ENCODE measurements at places on chromosomes 6 and 20.

GRCh38 chr6:111626441-111626840 lies 20.8 kb upstream of the TRAF3IP2 start:
- no peak for DNase-seq

DNA sequence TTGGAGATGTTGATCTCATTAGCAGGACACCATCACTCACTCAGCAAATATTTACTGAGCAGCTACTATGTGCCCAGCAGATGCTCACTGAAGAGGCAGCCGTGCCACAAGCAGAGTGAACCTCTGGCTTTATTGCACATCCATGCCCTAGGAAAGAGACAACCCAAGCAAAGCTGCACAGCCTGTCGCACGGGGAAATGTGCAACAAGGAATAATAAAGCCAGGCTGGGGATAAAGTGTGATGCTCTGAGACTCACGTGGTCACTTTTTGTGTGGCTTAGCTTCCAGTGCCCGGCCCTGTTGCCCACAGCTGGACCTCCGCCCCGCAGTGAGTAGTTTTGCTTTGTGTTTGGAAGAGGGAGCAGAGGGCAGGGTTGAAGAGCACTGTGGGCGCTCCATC lies 130.4 kb upstream of the CDH4 start:
- DNase-seq, result no peak

DNA sequence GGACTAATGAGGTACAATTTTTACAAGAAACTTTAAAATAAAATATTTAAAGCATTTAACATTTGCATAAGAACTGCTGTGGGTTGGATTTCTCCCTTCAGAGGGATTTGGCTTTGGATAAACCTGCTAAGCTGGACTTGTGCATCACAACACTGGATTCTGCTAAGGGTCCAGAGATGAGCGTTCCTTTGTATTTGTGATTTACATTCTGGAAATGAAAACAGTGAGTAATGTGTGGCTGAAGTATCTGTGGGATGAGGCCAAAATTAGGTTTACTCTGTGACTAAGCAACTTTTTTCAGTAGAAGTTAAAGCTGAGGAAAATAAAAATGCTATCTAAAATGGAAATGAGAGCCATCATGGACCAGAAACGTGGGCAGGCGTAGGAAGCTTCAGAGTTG lies 494.3 kb downstream of the EPM2A start:
- no peak for DNase-seq

- DNase-seq, result no peak
Observed at GRCh38 chr6:146153040-146153758, 124.3 kb downstream of the GRM1 start.

DNA sequence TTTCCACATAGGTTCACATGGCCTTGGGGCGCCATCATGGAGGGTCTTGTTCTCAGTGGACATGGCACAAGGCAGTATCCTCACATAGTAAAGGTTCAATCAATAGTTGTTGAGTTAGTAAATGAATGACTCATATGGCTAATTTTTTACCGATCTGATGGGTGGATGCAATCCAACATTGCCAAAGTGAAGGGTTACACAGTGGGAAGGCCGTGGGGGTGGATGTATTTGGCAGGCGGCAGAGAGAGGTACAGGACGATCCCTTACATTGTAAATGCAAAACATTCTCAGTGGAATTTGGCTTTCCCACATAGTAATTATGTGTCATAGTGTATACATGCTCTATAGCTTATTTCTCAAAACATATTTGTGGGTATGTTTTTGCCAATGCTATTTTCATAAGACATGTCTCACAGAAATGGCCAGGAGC lies 21.0 kb upstream of the PDE7B start:
- DNase-seq, result no peak

- no peak for DNase-seq
Observed at GRCh38 chr20:38198238-38198861, 33.3 kb upstream of the TGM2 start.

GRCh38 chr6:152458648-152459644 lies 178.2 kb downstream of the SYNE1 start:
- no peak for DNase-seq

DNA sequence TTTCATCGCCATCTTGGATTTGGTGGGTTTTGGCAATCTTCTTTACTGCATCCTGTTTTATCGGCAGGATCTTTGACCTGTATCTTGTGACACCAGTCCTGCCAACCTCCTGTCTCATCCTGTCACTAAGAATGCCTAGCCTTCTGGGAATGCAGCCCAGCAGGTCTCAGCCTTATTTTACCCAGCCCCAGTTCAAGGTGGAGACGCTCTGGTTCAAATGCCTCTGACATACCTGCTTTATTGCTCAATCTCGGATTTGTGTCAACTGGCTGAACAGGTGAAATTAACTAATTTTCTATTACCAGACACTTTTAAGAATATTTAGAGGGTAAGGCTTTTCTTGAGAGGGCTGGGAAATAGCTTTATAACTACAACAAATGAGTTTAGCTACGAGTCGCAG lies 102.5 kb downstream of the SASH1 start:
- no peak for DNase-seq

DNA sequence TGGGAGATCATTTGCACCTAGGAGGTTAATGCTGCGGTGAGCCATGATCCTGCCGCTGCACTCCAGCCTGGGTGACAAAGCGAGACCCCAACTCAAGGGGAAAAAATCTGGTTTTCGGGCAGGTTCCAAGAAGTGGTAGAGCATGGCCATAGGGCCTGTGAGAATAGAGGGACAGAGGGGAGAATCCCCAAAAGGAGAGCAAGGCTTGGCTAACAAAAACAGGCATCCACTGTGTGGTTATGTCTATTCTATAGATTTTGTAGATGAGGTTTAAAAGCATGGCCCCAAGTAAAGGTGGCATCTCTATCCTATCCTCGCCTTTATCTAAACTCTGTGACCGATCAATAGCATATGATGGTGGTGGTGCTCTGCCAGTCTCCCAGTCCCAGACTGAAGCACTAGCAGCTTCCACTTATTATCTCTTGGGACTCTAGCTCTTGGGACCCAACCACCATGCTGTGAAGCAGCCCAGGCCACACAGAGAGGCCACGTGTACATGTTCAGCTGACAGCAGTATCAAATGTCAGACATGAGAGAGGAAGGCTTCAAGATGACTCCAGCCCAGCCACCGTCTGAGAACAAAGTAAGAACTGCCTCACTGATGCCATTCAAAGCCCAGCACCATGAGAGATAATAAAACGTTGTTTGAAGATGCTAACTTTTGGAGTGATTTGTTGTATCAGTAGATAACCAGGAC lies 27.7 kb downstream of the EIF2S2 start:
- no peak for DNase-seq

DNA sequence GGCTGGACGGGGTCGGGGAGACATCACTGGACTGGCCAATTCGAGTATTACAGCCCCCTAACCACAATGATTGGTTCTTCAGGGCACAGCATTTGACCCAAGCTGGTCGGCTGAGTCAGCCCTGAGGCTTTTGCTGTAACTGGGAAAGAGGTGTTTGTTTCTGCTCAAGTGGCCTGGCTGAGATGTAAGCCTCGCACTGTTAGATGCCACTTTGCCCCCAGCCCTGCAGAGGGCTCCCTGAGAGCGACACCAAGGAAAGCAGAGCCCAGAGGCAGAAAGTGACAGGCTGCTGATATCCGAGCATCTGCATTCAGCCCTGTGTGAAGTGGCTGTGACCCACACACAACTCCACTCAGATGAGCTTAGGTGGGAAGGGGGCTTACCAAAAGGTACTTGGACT lies 19.4 kb downstream of the ERGIC3 start:
- DNase-seq, result no peak

DNA sequence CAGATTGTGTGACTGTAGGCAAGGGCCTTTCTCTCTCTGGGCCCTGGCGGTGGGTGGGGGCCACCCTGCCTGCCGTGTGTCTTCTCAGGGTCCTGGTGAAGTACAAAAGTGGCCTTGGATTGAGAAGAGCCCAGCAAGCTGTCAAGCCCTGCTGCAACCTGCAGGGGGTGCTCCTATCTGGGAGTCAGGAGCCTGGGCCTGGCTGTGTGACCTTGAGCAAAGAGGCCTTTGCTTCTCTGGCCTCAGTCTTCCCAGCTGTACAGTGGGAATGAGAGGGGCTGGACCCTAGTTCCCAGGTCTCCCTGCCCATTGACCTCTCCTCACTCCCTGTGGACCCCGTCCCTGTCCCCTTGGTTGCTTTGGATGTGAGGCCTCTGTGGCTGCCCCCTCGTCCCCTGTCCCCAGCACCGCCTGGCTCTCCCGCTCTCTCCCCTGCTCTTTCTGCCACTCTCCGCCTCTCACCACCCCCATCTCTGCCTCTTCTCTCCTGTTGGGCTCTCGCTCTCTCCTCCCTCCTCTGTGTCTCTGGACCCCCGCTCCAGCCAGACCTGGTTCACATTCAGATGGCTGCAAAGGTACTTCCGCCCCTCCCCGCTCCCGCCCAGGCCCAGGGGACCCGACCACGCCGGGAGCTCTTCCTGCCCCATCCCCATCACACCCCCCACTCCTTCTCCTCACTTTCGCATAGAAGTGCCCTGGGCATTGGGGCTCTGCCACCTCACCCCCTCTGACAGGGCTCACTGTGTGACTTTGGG lies 46.7 kb downstream of the SRC start:
- no peak for DNase-seq

DNA sequence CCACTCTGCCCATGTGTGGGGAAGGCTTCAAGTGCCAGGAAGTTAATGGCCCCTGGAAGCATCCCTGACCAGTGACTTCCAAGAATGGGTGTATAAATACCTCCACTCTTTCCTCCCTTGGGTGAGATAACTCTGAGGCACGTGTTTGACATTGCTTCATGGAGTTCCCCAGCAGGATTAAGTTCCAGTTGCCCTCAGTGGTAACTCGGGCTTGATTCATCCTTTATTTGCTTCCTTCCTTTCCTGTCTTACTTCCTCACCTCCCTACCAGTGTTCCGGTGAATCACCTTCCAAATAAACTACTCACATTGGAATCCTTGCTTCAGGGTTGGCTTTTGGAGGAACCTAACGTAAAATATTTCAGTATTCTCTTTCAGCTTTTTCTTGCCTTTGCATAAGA lies 84.6 kb upstream of the JAG1 start:
- no peak for DNase-seq

DNA sequence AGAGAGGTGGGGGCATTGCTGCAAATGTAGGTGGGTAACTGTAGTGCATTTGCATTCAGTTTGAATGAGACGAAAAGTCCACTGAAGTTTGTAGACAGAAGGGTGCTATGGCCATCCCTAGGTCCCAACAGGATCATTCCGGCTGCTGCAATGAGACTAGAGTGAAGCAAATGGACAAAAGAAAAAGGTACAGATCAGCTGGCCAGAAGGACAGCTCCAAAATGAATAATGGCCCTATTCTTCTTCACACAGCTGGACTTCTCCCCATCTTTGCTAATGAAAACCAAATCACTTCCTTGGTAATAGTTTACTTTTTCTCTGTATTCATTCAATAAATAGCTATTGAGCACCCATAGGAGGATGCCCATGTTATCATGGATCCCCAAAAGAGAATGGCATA lies 56.4 kb upstream of the TPD52L1 start:
- DNase-seq, result no peak

- DNase-seq, result no peak
Observed at GRCh38 chr20:57399587-57400155, 8.5 kb downstream of the RBM38 start.

DNA sequence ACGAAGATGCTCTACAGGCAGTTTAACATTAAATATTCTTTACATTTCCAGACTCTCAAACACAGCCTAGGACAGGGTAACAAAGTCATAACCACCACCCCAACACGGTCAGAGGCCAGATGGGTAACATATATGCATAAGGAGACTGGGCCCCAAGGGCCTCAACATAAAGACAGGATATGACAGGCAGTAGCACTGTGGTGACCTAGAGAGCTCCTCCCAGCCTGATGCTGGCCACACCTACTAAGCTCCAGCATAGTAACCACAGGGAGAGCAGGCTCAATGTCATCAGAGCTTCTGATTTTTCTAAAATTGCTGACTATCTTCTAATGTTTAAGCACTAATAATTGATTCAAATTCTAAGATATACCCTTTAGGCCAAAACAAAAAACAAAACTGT lies 21.7 kb downstream of the SMLR1 start:
- DNase-seq, result no peak

- no peak for DNase-seq
Observed at GRCh38 chr6:113450061-113450465, 407.1 kb upstream of the MARCKS start.

- no peak for DNase-seq
Observed at GRCh38 chr6:39214120-39214813, 15.0 kb downstream of the KCNK5 start.

- no peak for DNase-seq
Observed at GRCh38 chr6:97095311-97095850, 170.9 kb downstream of the KLHL32 start.

Data from sciatic nerve (tissue), 2 donors.